ENCODE measurements at places on chromosomes 5 and 9.

DNA sequence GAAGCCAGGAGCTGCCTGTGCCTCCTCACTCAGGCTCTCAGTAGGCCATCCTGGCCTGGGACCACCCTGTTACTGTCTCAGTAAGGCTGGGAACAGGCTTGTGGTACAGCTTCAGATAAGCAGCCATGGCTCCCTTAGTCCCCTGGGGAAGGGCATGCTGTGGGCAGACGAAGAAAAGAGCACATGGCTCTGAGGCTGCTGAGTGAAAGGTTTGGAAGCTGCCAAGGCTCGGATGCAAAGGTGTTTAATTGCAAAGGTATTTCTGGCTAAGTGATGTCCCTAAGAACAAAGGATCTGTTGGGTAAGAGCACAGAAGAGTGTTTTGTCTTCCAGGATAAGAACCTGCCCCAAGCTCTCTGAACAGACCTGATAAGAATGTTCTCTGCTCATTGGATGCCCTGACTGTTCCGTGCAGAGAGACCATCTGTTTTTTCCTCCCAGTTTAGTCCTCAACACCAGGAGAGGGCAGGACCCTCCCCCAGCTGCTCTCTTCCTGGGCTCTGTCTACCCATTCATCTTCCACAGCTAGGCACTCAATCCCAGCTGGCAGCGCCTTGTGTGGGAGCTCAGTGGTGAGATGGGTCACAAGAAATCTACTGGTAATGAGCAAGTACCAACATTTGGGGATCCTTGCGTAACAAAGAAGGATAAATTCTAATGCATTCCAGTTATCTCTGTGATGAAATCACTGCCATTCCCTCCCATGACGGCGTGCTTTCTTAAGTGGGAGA lies 17.7 kb downstream of the ANGPTL2 start:
- DNase-seq: no peak

- DNase-seq: no peak
These were observed 279.3 kb upstream of the TARS1 start for GRCh38 chr5:33161421-33161820.

DNA sequence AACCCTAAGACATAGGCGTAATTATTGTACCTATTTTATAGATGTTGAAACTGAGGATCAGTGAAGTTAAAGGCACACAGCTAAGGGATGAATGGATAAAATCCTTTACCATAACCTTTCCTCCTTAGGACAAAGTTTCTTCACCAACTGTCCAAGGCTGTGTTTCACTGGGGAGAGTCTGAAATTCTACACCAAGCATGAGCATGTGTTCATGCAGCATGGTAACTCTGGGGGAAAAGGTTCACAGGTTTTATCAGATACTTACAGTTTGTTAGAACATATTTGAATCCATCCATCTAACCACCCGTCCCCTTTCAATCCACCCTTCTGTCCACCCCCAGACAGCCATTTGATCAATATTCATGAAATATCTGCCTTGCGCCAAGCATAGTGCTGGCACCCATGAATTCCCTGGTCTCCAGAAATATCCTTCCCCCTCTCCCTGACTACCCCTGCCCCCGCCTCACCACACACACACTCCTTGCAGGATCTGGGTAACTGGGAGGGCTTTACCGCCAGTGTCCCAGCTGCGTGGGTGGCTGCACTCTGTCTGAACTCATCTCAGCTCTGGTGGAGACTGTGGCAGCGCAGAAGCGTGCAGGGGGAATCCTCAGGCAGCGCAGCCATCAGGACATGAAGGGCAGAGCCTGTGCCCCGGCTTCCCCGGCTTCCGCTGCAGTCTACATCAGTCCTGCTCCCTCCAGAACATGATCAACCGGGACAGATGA lies 6.3 kb upstream of the KCNIP1 start:
- DNase-seq: no peak

DNA sequence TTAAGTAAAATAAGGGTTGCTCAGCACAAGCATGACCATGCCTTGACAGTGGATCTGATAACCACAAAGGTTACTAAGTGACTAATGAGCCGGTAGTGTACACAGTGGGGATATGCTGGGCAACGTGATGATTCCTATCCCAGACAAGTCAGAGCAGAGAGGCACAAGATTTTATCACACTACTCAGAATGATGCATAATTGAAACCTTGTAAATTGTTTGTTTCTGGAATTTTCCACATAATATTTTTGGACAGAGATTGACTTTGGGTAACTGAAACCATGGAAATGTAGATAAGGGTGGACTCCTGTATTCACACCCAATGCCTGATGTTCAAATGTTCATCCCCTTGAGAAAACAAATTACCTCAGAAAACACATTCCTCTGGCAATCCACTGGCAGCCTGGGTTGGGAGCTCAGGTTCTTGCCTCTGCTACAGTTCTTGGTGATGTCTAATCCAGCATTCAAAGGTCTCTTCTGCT lies 16.2 kb upstream of the ERAP1 start:
- DNase-seq: no peak

DNA sequence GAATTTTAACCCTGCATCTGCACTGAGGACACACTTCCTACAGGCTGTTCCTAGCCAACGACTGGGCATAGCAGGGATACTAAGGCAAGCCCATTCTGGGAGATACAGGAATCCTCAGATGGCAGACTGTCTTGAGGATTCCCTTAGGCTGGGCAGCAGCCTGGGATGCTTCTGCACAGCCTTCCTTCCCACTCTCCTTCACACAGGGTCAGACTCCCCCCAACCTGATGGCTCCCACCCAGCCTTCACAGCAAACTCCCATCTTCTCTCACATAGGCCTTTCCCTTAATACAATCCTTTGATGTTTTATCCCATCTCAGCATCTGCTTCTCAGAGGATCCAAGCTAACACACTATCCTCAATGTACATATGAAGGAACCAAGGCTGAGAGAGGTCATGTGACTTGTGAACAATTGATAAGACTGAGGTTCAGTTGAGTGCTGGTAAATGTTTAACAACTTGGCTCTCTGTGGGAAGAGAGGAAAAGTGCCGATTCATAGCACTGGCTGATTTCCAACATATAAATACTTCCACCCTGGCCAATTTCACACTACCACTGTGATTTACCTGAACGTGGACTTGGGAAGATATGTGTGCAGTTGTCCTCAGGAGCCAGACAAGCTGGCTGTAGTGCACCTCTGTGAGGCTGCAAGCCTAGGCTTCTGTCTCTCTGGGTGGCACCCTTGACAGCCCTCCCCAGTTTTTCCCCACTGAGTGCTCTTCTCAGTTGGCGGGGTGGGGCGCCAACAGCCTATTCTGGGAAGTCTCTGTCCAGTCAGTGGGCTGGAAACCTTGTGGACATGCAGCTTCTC lies 120.2 kb upstream of the TRIM32 start:
- DNase-seq: no peak

GRCh38 chr5:132557478-132558172 lies 848 bp downstream of the RAD50 start:
- DNase-seq: no peak

GRCh38 chr5:181223058-181223728 lies at the start of gene TRIM41:
TSS of gene TRIM41 (plus strand) at chr5:181223281. CDS start at chr5:181224000, 719 bp downstream.
- DNase-seq: no peak

- no peak for DNase-seq
These were observed 186.1 kb downstream of the GNA14 start for GRCh38 chr9:77462066-77462465.

- no peak for DNase-seq
These were observed 176.0 kb upstream of the ZNF608 start for GRCh38 chr5:124922255-124922975.

DNA sequence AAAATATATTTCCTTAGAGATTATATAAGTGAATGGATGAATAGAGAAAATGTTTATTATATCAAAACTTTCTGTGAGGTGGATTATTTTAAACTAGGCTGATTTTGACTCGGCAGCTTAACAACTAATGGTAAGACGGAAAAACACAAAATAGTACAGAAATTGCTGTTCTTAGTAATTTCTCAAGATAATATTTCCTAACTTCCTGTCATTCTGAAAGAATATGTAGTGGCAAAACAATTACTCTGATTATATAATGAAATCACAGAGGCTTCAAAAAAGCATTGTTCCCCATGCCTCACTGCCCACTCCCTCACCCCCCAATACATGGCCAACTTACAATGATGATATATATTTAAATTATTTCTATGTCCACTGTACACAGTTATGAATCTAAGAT lies 85.4 kb downstream of the YTHDC2 start:
- no peak for DNase-seq

DNA sequence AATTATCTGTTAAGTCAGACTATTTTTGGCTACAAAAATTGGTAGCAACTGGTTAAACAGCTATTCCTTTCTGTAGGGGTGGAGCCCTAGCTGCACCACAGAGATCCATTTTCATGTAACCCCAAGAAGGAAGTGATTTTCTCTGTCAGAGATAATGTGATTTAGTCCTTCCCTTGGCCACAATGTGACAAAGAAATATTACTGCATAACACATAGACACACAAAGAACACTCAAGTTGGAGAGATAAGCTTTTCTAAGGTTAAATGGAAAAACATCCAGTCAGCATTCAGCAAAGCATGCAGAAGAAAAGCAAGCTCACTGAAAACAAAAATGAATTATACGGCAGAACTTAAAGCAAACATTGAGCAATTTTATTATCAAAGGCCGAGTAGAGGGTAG lies 227.8 kb upstream of the CDH9 start:
- no peak for DNase-seq

DNA sequence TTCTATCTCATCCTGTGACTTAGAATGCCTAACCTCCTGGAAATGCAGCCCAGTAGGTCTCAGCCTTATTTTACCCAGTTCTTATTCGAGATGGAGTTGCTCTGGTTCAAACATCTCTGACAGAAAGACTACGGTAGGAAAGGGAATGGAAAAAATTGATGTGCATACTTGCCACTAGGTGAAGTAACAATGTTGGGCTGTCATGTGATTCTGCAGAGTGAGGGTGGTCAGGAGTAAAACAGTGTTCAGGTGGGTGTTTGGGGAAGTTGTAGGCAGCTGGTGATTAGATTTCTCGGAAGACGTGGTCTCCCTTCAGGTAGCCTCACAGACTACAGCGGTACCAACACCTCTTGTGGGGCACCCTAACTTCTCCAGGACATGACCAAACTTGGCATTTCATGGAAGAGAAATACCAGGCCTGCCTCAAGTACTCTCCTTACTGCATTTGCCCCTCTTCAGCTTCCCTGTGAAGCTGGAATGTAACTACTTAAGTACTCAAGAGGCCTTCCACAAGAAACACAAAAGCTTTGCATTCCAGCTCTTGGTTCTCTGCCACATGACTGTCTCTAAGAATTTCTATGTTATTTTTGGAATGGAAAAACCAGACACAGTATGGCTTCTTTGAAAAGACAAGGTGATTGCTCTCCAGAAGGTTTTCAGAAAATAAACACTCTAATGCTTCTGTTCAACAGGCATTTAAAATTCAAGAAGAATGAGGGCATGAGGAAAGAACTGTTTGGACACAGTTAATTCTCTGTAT lies 17.4 kb upstream of the ENTREP1 start:
- no peak for DNase-seq

DNA sequence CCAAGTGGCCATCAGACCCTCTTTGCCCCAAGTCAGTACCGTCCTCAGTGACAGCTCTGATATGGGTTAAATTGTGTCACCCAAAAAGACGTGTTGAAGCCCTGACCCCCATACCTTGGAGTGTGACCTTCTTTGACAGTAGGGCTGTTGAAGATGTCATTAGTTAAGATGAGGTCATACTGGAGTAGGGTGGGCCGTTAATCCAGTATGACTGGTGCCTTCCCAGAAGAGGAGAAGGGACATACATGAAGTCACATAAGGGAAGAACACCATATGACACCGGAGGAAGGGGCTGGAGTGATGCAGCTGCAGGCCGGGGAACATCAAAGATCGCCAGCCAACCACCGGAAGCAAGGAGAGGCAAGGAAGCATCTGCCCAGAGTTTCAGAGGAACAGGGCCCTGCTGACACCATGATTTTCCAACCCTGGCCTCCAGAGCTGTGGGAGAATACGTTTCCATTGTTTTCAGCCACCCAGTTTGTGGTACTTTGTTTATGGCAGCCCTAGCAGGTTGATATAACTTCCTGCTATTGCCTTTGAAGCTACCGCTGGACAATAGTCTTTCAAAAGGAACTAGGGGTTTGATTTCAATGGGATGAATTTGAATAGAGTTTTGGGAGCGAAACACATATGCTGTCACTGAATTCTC lies 36.4 kb upstream of the CPEB4 start:
- no peak for DNase-seq

GRCh38 chr5:115189866-115190265 lies 20.2 kb upstream of the TRIM36 start:
- no peak for DNase-seq

- no peak for DNase-seq
These were observed 99.9 kb downstream of the MACIR start for GRCh38 chr5:103358305-103358995.

GRCh38 chr5:111627862-111628261 lies 115.5 kb upstream of the STARD4 start:
- DNase-seq: no peak

- no peak for DNase-seq
These were observed 110.8 kb downstream of the FBXL17 start for GRCh38 chr5:108271127-108271526.

DNA sequence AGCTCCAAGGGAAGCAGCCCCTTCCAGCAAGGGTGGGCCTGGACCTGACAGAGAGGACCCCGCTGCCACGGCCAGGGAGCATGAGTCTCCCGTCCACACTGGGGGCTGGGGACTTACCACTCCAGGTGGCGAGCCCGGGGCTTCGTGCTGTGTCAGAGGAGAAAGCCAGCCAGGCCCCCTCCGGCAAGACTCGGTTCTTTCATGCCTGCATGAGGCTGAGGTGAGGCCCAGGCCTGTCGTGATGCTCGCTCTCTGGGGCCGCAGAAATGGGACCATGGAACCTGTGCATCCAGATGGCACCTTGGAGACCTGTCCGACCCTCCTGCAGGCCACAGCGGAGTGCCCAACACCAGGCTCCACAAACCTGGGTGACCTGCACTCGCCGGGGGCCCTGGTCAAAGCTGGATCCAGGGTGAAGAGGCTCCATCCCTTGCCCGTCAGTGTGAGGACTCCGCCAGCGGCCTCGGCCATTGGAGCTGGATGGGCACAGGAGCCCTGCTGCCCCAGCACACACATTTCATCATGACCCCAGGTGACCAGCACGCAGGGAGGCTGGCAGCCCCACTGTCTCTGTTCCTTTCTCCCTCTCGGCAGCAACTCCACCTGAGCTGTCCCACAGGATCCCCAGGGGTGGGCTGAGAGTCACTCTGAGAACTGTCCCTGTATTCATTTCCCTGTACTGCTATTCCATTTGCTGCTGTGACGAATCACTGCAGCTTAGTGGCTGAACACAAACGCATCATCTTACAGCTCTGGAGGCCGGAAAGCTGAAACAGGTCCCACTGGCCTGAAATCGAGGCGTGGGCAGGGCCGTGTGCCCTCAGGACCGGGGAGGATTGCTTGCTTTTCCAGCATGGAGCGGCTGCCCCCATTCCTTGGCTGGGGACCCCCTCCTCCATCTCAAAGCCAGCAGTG lies 24.4 kb downstream of the SLC6A18 start:
- no peak for DNase-seq

GRCh38 chr5:96076451-96076850 lies 114.8 kb upstream of the ELL2 start:
- DNase-seq: no peak

- DNase-seq: no peak
These were observed 2.8 kb upstream of the ADRA1B start for GRCh38 chr5:159913501-159913900.

DNA sequence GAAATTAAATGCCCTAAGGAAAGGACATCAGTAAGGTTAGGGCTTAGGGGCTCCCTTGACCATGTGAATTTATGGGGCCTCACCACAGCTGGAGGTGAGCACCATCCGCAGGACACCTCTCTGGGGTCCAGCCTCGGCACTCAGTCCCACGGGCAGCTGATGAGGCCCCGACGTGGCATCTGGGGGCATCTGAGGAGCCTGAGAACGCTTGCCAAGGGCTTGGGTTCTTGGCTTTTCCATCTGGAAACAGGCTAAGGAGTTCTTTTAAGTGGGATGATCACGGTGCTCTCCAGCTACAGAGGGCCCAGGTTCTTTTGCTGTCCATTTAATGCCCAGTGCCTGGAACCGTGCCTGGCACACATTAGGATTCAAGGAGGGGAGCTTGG lies 3.6 kb downstream of the NKX2-5 start:
- DNase-seq: no peak

All from activated gamma-delta T cell (primary cell).